Renal pelvis (tissue), 12 donors: ENCODE measurements at places on chromosomes 12 and 14. TPM values are rescaled to one million over a fixed set of nuclear protein-coding genes. Genes with fewer than 3 reads are reported as not detected.

The INSM2 gene
- not detected for polyA plus RNA-seq

The KRT72 gene
- polyA plus RNA-seq = not detected

The CCDC197 gene
- polyA plus RNA-seq = not detected

The ALX1 gene
- 30.0 TPM for polyA plus RNA-seq

The RNF212B gene
- polyA plus RNA-seq = 2.3 TPM

The RIPK3 gene
- polyA plus RNA-seq = 3.8 TPM

The SPTB gene
- 15.5 TPM for polyA plus RNA-seq

The VRK1 gene
- polyA plus RNA-seq = 22.3 TPM

The ZDHHC22 gene
- 0.64 TPM for polyA plus RNA-seq

The TPH2 gene
- 0.18 TPM for polyA plus RNA-seq

The KRT5 gene
- 0.44 TPM for polyA plus RNA-seq

The CCDC85C gene
- polyA plus RNA-seq = 34.5 TPM

The ATP23 gene
- polyA plus RNA-seq = 12.3 TPM

The BCL11B gene
- 2.4 TPM for polyA plus RNA-seq

The SERPINA5 gene
- polyA plus RNA-seq = 9.2 TPM

The MSI1 gene
- 21.9 TPM for polyA plus RNA-seq

The PMCH gene
- polyA plus RNA-seq = 0.96 TPM

The SLC25A47 gene
- polyA plus RNA-seq = not detected

The GALNT4 gene
- 10.9 TPM for polyA plus RNA-seq

The ZNF385A gene
- 13.0 TPM for polyA plus RNA-seq

The ASB2 gene
- 0.51 TPM for polyA plus RNA-seq

The LRCOL1 gene
- polyA plus RNA-seq = 2.3 TPM

The BBOF1 gene
- 21.4 TPM for polyA plus RNA-seq

The PROX2 gene
- polyA plus RNA-seq = 3.3 TPM

The NOC4L gene
- polyA plus RNA-seq = 16.1 TPM

The GYS2 gene
- 0.08 TPM for polyA plus RNA-seq

The ITGB7 gene
- 1.9 TPM for polyA plus RNA-seq

The LRP1-AS gene
- not detected for polyA plus RNA-seq

The MYO1H gene
- polyA plus RNA-seq = 3.9 TPM

The TMEM30B gene
- polyA plus RNA-seq = 13.2 TPM

The MGP gene
- 36.0 TPM for polyA plus RNA-seq

The USP44 gene
- polyA plus RNA-seq = 1.4 TPM

The TGFB3 gene
- polyA plus RNA-seq = 17.3 TPM

The TAS2R20 gene
- polyA plus RNA-seq = 2.5 TPM

The TNS2 gene
- 102 TPM for polyA plus RNA-seq

The SLC4A8 gene
- polyA plus RNA-seq = 4.3 TPM

The GUCY2C gene
- 0.34 TPM for polyA plus RNA-seq

The BCAT1 gene
- 64.2 TPM for polyA plus RNA-seq

The PDE3A gene
- polyA plus RNA-seq = 23.9 TPM

The ATG101 gene
- polyA plus RNA-seq = 34.0 TPM

The RNASE4 gene
- 1.3 TPM for polyA plus RNA-seq

The NUAK1 gene
- 9.8 TPM for polyA plus RNA-seq

The TSPAN9 gene
- polyA plus RNA-seq = 69.0 TPM

The OXA1L gene
- polyA plus RNA-seq = 148 TPM

The ACSS3 gene
- polyA plus RNA-seq = 15.5 TPM

The LALBA gene
- not detected for polyA plus RNA-seq

The SOX5 gene
- 5.8 TPM for polyA plus RNA-seq

The NEUROD4 gene
- not detected for polyA plus RNA-seq
